ENCODE measurements at places on chromosomes 7 and 10.

DNA sequence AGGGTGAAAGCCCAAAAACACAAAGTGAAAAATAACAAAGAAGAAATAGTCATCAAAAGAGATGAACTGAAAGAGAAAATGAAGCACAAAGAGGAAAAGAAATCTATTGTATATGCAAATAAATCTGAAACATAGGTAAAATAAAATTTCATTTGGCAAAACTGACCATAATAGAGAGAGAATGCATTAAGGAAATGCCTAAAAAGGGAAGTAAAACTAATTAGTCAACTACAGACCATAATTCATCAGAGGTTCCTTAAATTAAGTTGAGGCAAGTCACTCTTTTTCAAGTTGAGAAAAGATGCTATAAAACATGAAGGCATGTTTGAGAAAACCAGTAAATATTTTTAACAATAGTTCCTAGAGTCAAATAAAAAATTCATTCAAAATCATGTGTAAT lies 233.3 kb downstream of the LRRN3 start:
- DNase-seq = no peak

DNA sequence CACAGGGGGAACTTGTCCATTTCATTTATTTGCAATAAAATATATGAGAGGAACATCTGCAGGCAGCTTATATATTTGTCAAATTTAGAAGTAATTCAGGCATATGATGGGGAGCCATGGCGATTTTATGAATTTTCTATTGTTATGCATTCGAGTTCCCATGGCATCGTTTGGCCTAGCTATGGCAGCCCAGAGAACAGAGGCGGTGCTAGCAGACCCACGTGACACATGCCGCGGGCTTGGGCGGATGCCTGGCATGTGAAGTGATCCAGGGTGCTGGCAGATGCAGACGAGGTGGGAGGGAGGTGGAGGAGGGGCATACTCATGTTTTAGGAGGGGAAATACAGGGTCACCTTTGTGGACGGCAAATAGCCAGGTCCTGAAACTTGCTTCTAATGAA lies 560.0 kb upstream of the GALNT17 start:
- no peak for DNase-seq

DNA sequence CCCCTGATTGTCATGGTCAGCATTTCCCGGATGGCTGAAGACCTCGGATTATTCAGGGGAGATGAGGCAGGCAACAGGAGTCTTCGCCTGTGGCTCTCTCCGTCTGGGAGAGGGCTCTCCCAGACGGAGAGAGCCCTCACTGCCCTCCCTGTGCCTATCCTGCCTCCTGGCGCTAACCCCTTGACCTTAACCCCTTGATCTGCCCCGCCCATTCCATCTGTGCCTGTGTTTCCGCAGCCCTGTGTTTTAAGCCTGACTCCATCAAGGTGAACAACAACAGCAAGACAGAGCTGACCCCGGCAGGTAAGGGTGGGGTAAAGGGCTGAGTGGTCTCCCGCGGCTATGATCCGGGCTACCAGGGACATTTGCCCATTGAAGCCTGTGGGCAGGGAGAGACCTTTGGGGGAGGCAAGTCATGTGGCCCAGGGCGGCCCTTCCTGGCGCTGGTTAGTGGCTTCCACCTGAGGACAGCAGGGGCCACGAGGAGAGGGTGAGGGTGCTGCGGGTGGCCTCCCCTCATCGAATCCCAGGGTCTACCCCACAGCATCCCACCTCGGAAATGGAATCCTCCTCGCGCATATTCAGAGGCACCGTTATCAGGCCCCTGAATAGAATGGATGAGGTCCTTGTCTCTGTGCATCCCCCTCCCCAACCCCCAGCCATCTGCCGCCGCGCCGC lies 4.2 kb upstream of the MUC12 start:
- DNase-seq = peak; percentile 86

DNA sequence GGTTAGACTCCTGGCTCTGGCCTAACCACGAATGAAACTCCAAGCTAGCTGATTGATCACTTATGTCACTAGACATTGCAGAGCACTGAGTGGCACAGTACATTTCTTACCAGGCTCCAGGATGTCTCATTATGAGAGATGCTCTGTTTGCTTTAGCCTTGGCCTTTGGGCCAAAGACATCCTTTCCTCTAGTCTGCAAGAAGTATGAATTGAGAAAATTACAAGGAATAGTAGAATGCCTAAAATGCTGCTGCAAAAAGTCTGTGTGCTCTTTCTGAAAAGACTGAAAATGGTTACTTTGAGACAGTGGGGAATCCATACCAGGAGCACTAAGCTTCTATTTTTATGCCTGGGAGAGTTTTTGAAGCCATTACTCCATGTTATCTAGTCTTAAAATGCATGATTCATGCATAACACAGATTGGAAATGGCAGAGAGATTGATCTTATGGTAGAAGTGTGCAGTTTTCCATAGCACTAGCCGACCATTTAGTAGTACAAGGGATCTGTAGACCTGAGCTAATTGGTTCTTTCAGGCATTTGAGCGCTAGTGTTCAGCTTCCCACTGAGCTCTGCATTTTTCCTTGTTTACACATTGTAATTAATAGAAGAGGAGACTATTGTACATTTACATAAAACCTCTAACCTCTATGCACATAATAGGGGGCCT lies 303.8 kb downstream of the PRKG1 start:
- DNase-seq = no peak

DNA sequence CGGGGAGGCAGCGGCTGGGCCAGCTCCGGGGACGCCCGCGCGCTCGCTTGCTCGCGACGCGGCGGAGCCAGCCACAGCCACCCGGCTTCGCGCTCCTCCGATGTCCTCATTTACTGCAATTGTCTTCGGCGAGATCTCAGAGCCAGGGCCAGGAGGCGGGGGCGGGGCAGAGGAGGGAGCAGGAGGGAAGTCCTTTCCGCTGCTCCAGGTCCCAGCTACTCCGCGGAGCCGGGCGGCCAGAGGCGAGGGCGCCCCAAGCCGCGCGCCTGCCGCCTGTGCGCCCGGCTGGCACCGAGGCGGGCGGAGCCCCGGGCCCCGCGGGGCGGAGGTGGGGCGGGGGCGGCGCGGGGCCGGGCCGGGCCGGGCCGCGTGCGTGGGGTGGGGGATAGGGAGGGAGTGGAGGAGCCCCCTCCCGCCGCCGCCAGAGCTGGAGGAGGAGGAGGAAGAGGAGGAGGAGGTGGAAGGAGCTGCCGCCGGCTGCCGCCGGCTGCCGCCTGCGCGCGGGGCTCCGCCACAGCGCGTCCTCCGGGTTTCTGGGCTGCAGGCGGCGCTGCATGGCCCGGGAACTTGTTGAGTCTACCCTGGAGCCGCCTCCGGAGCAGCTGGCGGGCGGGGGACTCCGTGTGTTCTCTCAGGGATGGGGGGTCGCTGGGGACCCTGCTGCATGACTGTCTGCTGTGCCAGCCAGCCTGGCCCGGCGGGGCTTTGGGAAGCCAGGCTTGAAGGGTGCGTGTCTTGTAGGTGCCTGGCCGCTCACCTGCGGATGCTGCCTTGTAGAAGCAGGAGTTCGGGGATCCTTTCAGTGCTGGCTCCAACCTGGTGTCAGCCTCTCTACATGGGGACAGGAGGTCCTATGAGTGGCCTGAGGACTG lies at the start of gene INSYN2A:
TSS of gene INSYN2A (minus strand) at position 310 of the 872 bp plus-strand sequence. CDS start 20,196 bp downstream, outside the sequence.
- DNase-seq = peak; percentile 97

DNA sequence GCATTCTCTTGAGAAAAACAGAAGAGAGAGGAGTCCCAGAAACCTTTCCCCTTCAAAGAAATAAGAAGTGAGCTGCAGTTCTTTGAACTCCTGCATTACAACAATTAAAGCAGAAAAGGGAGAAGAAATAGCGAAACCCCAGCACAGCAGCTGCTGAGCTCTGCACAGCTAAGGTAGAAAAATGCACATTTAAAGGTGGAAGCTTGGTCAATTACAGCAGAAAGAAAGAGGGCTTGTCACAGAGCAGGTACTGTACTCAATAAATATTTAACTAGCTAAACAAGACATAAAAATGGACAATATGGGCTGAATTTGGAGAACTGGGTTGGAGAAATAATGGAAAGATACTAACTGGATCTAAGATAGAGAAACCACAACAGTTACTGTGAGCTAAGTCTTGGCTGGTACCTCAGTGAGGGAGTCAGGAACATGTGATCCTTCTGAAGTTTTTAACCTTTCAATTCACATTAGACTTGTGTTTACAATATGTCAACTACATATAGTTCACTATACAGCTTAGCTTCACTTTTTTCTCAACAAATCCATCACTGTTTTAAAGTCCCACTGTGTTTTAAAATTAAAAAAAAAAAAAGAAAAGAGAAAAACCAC lies 332.5 kb downstream of the ELMO1 start:
- no peak for DNase-seq

GRCh38 chr7:94348142-94348541 lies 46.6 kb upstream of the COL1A2 start:
- DNase-seq = peak; percentile 74

GRCh38 chr7:50507898-50508470 lies 57.2 kb downstream of the DDC start:
- DNase-seq = no peak

GRCh38 chr7:16934722-16935340 lies 53.0 kb upstream of the AGR3 start:
- no peak for DNase-seq

DNA sequence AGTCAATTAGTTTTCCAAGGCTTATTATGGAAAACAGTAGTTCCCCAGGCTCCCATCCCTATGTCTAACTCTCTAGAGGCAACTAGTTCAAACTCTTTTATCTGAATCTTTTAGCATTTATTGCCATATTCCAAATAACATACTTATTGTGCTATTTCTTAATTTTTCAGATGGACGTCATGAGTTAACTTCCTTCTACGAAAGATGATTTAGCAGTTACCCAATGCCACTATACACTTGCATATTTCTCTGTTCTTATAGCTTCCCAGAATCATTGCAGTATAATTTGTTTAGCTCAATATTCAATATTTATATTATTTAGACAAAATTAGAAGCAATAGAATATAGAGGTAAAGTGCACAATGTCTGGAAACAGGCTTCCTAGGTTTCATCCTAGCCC lies 52.8 kb downstream of the REEP3 start:
- no peak for DNase-seq

Data from osteoblast (primary cell).